ENCODE measurements at places on chromosomes 4 and X.

- no peak for DNase-seq
Observed at GRCh38 chr4:87669373-87669772, 19.3 kb downstream of the DMP1 start.

DNA sequence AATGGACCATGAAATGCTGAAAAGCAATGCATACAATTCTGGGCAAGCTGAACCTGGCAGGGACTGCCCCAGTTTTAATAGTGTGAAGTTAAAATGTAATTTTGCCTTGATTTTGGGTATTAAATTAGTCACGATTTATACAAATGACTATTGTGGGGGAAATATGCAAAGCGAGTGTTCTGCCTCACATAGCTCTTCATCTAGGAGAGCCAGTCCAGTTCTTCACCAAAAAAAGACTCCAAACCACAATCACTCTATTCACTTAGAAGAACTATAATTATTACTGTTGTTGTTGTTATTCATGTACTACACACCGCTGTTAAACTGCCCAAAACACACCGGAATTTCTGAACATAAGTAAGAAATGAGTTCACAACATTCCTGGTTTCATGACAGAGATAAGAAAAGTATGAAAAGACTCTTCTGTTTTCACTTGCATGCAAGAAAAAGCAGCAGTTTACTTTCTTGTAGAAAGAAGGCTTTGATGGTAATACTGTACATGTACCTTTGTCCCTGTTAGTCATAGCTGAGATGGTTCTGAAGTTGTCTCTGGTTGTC, 101.9 kb downstream of the QRFPR start:
- no peak for DNase-seq

- no peak for DNase-seq
Observed at GRCh38 chr4:6606465-6607235, 31.7 kb downstream of the MAN2B2 start.

DNA sequence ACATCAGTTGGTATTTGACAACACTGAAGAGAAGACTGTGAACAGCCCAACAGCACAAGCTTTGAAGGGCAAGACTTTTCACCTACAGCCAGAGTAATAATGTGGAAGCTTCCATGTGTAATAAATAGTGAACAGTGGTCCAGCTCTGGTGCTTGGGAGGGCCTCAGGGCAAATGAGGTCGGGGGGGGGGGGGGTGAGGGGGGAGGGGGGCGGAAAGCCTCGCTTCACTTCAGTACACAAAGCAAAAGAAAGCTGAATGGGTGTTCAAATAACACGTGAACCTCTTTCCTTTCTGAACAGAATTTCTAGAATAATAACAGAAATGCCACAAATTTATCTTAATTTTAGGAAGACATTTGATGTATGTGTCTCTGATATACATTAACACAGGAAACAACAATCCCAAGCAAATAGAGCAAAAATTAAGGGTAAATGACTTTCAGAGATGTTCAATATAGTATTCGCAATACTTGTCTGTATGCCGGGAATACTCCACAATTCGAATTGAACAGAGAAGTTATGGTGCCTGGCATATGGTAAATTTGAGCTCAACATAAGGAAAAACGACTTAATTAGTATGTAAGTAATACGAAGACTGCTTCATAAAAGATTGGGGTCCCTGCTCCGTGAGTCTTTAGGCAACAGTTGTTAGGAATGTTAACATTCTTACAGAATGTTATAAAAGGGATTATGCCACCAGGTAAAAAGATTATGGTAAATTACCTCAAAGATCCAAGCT, 92.6 kb downstream of the FRYL start:
- DNase-seq: no peak

DNA sequence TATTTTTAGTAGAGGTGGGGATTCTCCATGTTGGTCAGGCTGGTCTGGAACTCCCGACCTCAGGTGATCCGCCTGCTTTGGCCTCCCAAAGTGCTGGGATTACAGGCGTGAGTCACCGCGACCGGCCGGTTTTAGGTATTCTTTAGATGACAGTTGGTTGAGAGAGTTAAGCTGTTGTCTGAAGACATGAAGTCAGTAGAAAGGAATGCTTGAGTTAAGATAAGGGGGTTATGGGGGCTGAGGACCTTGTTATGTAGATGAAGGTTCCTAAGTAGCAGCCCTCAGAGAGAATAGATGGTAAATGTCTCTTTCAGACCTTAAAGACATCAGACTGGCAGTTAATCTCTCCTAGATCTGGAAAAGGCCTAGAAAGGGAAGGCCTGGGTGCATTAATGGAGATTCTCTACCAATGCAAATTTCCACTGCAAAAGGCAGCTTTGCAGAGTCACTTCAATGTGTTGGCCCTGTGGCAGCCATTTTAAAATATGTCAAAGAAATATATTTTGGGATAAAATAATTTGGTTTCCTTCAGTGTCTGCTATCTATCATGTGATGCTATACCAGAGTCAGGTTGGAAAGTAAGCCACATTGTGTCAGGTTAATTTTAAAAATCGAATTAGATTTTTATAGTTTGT, 6.4 kb upstream of the ZNF674 start:
- no peak for DNase-seq

GRCh38 chrX:34578237-34578636, 78.8 kb downstream of the TMEM47 start:
- DNase-seq: peak; percentile 25

- no peak for DNase-seq
Observed at GRCh38 chrX:16320765-16321355, 153.6 kb downstream of the MAGEB17 start.

DNA sequence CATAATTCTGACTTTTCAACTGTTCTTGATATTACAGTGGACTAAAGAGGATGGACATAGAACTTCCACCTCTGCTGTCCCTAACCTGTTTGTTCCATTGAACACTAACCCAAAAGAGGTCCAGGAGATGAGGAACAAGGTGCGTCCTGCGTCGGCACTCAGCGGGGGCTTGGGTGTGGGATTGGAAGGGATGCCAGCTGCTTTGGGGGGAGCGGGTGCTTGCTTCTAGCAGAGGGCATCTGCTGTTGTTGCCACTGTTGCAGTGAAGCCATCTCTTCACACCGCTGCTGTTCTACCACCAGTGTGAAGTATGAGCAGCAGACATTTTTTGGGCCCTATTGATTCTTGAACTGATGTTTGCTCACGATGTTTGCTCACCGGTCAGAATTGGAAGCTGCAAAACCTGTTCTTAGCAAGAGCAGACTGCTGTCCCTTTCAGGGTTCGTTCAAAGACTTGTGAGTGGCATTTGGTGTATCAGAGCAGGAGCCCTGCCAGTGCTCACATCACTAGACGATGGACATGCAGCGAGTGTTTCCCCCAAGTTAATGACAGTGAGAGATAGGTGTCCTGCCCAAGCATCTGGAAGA, 55.4 kb downstream of the NOP14 start:
- no peak for DNase-seq

DNA sequence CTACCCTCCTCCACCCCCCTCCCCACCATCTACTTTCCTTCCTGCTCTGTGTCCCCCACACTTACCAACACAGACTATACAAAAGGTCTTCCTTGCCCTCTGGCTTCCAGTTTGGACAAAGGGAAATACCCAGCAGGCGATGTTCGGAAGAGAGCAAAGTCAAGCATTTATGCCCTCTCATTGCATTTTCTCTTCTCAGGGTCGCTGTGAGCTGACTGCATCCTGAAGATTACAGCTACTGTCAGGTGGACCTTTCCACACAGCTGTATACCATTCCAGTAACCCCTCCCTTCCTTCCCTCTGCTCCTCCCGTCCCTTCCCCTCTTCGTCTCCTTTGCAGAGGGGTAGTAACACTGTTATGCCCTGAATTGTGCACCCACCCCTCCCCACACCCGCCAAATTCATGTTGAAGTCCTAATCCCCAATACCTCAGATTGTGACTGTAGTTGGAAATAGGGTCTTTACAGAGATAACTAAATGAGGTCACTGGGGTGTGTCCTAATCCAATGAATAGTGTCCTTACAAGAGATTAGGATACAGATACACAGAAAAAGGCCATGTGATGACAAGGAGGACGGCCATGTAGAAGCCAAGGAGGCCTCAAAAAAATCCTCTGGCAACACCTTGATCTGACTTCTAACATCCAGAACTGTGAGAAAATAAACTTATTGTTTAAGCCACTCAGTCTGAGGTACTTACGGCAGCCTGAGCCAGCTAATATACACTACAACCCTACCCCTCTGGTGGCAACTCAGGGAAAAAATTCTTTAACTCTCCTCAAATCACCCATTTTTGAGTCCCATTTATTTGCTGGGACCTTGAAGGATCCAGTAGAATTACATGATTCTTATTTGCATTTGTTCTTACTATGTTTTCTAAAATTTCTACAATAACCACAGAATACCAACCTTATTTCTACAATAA, 11.7 kb downstream of the MORF4L2 start:
- DNase-seq: no peak

DNA sequence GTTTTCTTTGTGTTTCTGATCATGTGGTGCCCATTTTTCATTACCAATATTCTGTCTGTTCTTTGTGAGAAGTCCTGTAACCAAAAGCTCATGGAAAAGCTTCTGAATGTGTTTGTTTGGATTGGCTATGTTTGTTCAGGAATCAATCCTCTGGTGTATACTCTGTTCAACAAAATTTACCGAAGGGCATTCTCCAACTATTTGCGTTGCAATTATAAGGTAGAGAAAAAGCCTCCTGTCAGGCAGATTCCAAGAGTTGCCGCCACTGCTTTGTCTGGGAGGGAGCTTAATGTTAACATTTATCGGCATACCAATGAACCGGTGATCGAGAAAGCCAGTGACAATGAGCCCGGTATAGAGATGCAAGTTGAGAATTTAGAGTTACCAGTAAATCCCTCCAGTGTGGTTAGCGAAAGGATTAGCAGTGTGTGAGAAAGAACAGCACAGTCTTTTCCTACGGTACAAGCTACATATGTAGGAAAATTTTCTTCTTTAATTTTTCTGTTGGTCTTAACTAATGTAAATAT, 110.4 kb downstream of the IL13RA2 start:
- DNase-seq: no peak

GRCh38 chrX:129318375-129318774, 204.9 kb downstream of the SMARCA1 start:
- DNase-seq: no peak

- DNase-seq: peak; percentile 20
Observed at GRCh38 chrX:101485212-101485949, at the start of gene ARMCX4. Gene ARMCX4 (plus strand): TSS chrX:101485456. CDS start chrX:101488590, 3,134 bp downstream.

- no peak for DNase-seq
Observed at GRCh38 chr4:8191136-8191747, 7.8 kb upstream of the SH3TC1 start.

- DNase-seq: peak; percentile 66
Observed at GRCh38 chr4:153204247-153204671, at the start of gene TRIM2. Gene TRIM2 (plus strand): TSS chr4:153204443. CDS start chr4:153204531, 88 bp downstream.

DNA sequence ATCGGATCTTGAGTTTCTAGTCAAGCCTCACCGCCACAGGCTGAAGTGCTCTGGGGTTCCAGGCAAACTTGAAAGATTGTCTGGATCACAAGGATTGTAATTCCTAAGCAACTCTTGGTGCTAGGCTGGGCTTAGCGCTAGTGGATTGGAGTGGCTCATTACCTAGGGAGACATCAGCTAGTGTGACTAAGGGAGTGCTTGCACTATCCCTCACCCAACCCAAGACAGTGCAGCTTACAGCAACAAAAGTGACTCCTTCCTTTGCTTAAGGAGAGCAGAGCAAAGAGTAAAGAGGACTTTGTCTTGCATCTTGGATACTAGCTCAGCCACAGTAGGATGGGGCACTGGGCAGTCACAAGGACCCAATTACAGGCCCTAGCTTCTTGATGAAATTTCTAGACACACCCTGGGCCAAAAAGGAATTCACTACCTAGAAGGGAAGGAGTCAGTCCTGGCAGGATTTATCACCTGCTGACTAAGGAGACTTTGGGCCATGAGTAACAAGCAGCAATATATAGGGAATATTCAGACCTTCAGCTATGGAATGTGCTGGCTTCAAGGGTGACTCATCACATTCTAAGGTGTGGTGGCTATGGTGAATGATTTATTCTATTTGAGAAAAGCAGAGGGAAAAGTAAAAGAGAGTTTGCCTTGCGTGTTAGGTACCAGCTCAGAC, 1212.4 kb downstream of the PCDH18 start:
- peak; percentile 14 for DNase-seq

DNA sequence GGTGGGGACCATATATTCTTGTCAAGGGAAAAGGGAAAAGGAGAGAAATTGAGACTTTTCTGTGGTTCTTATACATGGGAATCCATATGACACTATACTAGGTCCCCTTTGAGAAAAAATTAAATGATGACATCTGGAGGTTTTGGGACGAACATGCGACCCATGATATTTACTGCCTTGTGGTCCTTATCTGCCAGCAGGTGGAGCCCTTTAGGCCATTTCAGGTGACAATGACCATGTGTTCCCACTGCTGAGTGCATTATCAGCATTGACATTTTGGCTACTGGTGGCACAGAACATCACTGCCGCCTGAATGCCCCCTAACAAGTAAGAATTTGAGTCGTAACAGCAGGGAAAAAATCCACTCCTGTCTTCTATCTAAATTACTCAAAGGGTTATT, 843.4 kb downstream of the FSTL5 start:
- DNase-seq: no peak

- DNase-seq: no peak
Observed at GRCh38 chrX:41933546-41933945, 10.2 kb upstream of the CASK start.

DNA sequence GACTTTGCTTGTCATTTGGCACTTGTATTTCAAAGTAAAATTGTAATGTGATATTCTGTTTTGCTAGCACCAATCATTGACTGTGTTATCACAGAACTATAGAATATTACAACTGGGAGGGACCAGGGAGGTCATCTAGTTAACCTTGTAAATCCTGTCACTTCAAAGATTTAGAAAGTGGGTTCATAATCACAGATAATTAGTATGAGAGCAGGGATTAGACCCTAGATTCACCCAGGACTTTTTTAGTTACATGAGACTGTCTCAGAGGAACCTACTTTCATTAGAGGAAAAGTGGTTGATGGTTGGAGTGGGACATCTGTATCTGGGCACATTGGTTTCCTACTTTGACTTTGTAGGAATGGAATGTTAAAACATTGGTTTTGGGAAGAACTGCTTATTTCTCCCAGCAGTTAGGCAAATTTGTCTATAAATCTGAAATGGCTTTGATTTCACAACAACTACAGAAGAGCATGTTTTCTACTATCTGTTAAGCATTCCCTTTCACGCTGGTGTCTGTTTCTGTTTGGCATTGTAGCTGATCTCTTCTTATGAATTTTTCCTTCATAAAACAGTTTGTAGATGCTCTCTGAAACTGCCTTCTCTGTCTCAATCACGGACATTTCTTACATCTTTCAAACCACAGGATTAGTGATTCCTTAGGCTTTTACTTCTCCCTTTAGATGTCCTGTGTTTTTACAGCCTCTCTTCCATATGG, 144.1 kb downstream of the DIPK2B start:
- DNase-seq: no peak

DNA sequence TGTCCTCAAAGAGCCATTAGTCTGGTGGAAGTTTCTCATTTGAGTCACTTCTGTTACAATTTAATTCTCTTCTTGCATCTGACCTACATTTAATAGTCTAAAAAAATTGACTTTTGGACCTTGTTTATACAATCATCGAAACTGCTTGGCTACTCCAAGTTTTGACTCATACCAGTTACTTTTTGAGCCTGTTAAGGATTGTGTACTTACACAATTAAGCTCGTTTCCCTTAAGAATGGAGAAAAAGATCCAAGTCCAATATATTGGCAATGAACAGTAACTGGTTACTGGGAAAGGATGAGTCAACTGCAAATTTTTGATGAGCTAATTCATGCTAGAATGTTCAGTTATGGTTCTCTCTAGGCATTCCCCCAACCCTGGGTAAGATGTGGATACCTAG, 58.2 kb downstream of the DCX start:
- no peak for DNase-seq
